ENCODE measurements at places on chromosomes 11 and 22. TPM values are rescaled to one million over a fixed set of nuclear protein-coding genes. Genes with fewer than 3 reads are reported as not detected.

Gene OR56A1
- not detected for total RNA-seq

DNA sequence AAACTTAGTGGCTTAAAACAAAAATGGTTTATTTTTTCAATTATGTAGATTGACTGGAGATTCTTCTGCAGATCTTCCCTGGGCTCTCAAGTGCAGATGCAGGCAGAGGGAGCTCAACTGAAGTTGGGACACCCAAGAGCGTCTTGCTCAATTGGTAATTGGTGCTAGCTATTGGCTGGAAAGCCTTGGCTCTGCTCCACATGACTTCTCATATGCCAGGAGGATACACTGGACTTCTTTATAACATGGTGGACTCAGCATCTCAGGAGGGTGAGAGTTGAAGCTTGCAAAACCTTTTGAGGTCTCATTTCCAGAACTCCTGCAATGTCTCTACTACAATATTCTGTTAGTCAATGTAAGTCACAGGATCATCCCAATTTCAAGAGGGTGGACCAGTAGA lies 42.2 kb upstream of the PRSS23 start:
- no peak for DNase-seq

GRCh38 chr11:34439610-34440198 lies 970 bp downstream of the CAT start:
- no peak for DNase-seq

DNA sequence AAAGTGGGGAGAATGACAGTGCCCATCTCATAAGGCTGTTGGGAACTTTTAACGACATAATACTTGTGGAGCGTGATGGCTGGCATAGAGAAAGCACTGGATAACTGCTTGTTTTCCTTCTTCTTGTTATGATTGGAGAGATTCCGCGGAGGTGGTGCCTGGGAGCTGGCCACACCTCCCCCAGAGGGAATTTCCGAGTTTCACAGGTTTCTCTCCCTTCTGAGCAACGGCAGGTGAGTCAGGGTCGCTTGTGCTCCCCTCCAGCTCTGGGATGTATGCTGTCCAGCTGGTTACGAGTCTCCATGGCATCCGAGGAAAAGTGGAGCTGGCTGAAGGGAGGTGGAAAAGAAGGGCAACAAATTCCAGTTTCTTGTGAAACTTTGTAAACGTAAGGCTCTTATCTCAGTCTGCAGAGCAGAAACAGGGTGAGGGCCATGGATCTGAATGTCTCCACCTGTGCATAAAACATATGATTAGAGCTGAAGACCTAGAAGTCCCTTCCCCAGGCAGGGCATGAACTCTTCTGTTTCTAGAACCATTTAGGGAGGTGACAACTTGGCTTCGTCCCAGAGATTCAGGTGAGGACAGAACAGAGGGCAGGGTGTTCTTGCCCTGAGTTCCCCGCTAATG lies 10.0 kb upstream of the PLET1 start:
- DNase-seq = no peak

DNA sequence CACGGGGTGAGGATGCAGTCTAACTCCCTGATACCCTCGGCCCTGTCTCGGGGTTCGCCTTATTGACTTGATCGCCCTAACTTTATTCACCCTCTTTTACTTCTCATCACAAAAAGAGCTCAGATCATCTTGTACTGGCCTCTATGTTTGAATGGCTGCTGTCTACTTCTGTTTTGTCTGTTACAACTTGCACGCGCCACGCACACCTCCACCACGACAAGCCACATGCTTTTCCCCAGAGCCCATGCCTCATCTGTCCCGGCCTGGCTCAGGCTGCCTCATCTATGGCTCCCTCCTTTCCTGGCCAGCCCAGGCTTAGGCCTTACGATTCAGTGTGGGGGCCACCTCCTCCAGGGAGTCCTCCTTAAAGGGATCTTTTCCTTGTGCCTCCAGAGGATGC lies 180.9 kb downstream of the EFCAB6 start:
- DNase-seq = no peak

GRCh38 chr11:37560346-37560745 lies 962.3 kb upstream of the RAG2 start:
- DNase-seq = no peak

Gene CYB5R3
- total RNA-seq = 268 TPM

DNA sequence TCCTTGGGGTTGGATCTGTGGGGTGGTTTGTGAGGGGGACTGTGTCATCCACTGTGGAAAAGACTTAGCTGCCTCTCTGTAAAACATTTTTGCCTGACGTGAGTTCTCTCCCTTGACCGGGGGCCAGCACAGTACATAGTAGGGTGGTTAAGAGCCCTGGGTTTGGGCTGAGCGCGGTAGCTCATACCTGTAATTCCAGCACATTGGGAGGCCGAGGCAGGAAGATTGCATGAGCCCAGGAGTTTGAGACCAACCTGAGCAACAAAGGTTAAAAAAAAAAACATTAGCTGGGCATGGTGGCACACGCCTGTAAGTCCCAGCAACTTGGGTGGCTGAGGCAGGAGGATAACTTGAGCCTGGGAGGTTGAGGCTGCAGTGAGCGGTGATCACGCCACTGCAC lies 74.7 kb upstream of the WNT7B start:
- DNase-seq = no peak

DNA sequence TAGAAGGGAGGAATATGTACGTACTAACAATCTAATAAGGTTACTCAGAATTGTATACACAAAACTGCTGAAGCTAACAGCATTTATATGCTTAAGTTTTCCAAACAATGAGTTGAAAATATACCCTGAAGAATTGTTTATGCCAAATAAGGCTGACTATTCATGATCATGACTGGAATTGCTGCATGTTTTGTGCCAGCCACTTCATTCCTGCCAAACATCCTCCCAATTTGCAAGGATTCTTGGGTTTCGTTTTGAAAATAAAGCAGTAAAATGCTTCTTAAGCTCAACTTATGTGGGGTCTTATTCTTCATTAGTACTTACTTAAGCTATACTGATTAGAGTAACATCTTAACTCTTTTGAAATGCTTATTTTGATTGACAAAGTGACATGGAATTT lies 149.0 kb downstream of the SPON1 start:
- no peak for DNase-seq

GRCh38 chr11:47270331-47271271 lies 668 bp downstream of the MADD start:
- DNase-seq = no peak

DNA sequence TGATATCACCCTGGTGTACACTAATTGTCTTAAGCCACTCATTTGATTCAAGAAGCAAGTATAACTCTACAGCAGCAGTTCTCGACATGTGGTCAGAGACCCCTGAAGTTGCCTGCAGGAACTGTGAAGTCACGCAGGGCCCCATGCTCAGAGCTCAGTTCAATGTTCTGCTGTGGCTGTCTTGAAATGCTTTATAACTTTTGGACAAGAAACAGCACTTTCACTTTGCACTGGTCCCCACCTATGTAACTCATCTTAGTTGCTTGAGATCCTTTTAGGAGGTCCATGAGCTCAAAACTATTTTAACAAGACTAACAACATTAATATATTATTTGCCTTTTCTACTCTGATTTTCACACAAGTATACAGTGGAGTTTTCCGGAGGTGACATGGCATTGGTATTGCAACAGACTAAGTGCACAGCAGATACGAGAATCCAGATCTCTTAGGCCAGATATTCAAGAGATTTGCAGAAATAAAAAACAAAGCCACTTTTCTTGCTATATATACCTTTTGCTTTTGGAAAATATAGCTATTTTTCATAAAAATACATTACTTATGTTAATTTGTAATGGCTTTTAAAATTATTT lies 64.8 kb downstream of the PRR5L start:
- no peak for DNase-seq

DNA sequence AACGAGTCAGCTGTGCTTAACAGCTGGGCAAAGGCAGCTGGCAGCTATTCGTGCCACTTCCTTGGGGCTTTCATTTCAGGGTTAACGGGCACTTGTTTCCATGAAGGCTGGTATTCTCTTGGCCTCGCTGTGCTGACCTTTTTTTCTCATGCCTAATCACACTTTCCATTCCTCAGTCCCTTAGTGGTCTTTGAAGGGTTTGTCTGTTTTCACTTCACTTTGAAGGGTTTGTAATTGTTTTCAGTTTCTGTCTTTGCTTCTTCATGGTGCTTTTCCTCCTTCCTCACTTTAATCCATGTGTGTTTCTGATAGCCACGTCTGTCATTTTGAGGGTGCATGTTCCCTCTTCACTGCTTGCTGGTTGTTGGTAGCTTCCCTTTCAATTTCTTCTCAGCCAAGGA lies 24.6 kb downstream of the PPIL2 start:
- no peak for DNase-seq

GRCh38 chr22:29060931-29061330 lies 700 bp downstream of the C22orf31 start:
- no peak for DNase-seq

GRCh38 chr11:69812256-69812655 lies 7.0 kb downstream of the FGF3 start:
- DNase-seq = peak; percentile 56

Gene LMNTD2
- total RNA-seq = 0.14 TPM

GRCh38 chr22:19448076-19448607 lies 631 bp upstream of the C22orf39 start:
- no peak for DNase-seq

DNA sequence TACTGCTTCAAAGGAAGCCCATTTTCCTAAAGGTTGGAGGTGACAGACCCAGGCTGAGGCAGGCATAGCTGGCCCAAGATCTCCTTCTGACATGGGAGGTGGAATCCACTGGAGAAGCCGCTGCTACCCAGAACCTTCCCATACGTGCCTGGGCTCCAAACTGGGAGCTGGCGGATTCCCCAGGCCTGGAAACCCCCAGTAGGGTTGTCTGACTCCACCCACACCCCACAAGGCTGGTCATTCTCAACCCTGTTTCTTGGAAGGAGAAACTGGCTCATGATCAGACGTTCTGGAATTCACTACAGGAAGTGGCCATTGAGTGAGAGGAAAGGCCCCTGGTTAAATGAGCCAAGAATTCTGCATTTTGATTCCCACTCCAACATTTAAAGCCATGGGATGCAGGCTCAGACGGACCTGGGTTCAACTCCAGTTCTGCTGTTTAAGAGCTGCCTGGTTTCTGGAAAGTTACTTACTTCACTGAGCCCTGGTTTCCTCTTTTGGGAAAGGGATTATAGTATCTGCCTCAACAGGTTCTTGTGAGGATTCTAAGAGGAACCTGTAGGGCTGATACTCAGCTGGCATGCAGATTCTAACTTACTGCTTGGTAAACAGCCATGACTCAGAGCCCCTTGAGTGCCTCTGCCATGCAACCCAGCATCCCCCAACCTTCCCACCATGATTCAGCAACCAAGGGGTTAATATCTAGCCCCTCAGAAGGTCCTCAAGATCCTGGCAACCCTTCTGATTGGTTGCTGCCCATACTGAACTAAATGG lies 19.4 kb upstream of the TSKU start:
- no peak for DNase-seq

Gene FKBP2
- total RNA-seq = 50.6 TPM

Gene FAM118A
- 18.7 TPM for total RNA-seq

DNA sequence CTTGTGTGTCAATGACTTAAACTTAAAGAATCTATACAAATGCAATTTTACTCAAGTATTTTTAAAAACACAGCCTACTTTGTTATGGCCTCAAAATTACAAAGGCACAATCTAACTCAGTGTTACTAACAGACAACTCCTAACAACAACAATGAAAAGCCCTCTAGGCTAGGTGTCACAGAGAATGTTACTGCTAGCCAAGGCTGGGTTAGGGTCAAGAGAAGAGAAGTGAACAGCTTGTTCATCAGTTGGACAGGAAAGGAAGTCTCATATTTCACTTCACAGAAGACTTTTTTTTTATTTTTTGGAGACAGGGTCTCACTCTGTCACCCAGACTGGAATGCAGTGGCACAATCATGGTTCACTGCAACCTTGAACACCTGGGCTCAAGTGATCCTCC lies 26.0 kb downstream of the CLDN25 start:
- no peak for DNase-seq

- DNase-seq = no peak
These were observed 11.5 kb upstream of the TMEM216 start for GRCh38 chr11:61380884-61381283.

DNA sequence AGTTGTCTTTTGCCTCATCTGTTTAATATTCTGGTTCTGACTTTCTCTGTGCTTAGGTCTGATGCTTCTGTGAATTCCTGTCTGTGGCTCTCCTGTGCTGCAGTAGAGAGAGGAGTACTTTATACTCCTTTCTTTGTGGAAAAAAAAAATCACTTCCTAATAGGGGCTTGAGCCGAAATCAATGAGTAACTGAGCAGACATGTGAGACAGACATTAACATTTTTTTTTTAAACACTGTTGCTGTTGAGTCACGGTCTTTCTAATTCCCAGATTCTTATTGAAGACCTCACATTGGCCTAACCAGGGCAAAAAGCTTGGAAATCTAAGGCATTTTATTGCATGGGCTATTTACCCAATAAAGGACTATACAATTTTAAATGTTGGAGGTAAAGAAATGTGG lies 86.1 kb downstream of the GRM5 start:
- DNase-seq = no peak

Gene CHRNA10
- 1.2 TPM for total RNA-seq

Gene UVRAG
- total RNA-seq = 15.1 TPM

DNA sequence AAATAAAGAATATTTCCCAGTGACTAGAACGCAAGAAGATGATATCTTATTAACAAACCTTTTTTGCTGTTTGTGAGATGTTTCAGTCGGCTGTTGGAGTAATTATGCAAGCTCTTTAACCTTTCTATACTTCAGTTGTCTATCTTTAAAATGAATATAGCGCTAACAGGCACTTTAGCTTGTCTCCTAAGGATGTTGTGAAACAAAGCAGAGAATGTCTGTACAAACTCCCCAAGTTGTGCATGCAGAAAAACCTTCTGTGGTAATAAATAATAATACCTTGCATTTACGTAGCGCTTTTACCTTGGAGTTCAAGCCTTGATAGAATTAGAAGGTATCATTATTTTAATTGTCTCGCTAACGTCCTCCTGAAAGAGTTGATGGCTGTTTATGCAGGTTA lies 1.9 kb upstream of the KDM2A start:
- no peak for DNase-seq

All from Right ventricle myocardium inferior (tissue), 1 donor.